ENCODE measurements at places on chromosomes 3 and 15.
A peak's percentile ranks its signal among the peaks of the same experiment; 100 is the strongest.

- DNase-seq: no peak
Measured at GRCh38 chr3:42988097-42988496, 9.0 kb downstream of the GASK1A start.

GRCh38 chr15:34737477-34737876 lies 17.3 kb downstream of the GJD2 start:
- DNase-seq: no peak

GRCh38 chr3:179811321-179812095 lies 158.7 kb downstream of the USP13 start:
- peak; percentile 45 for DNase-seq

GRCh38 chr3:136634821-136635220 lies 117.4 kb downstream of the STAG1 start:
- no peak for DNase-seq

DNA sequence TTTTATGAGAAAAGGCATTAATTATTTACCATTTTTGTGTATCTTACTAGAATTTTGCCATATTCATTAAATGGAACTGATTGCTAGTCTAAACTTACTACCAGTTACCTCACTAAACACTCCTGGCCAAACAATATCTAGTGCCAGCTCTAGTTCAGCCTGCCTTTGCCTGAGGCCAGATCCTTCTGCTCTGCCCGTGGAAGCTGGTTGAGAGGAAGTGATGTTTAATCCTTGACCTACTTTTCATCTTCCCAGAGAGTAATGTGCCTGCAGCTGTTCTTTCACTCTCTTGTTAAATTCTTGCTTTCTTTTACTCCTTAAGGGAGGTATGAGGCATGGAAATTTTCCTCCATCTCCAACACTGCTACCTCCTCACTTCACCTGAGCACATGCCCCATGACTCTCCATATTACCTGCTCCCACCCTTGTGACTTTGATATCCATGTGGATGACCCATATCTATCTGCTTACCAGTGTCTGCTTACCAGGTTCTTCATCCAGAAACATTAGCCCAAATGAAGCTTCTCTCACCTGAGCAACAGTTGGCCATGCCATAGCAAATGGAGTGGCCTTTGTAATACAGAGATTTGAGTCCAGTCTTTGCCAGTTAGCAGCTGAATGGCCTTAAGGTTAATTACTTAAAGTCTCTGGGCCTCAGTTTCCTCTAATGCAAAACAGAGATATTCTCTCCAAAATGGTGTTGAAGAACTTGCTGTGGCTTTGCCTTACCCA lies 53.4 kb downstream of the UBE2E1 start:
- DNase-seq: no peak

DNA sequence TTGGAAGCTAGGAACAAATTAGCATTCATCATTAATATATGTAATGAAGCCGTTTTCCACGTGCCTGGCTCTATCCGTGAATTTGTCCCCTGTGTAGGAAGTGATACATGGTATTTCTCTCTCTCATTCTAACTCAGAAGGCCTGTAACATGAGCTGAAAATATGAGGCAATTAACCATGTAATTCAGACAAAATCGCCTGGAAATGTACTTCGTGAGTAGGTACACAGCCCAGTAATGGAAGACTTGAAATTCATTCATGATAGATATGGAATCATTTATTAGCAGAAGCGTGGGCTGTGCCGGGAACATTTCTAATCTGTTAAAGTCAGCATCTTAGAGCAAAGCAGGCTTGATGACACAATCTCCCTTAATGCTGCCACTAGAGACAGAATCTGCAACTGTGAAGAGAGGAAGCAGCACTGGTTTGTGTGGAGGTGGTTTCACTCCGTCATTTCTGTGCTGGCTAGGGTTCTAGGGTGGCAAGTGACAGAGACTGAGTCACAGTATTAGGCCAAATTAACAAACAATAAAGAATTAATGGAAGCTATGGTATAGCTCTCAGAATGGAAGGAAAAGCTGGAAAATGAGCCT lies 225.0 kb upstream of the PROK2 start:
- no peak for DNase-seq

DNA sequence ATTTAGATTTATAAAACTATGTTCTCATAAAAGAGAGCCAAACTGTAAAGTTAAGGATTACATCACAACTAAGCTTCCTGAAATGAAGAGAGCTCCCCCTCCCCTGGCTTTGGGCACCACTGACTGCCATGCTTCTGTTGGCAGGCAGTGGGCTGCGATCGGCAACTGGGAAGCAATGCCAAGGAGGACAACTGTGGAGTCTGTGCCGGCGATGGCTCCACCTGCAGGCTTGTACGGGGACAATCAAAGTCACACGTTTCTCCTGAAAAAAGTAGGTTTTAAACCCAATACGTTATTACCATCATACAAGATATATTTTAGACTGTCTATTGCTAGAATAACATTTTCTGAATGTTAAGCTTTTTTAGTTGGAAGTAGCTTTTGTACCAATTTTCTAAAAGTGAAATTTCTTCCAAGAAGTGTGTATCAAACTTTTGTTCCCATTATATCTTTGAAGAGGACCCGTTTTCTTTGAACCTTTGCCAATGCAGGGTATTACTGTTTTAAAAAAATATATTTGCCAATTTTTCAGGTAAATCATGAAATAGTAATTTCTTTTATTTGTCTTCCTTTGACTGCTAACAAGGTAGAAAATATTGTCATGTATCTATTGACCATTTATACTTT lies 184.1 kb downstream of the ADAMTSL3 start:
- DNase-seq: no peak

DNA sequence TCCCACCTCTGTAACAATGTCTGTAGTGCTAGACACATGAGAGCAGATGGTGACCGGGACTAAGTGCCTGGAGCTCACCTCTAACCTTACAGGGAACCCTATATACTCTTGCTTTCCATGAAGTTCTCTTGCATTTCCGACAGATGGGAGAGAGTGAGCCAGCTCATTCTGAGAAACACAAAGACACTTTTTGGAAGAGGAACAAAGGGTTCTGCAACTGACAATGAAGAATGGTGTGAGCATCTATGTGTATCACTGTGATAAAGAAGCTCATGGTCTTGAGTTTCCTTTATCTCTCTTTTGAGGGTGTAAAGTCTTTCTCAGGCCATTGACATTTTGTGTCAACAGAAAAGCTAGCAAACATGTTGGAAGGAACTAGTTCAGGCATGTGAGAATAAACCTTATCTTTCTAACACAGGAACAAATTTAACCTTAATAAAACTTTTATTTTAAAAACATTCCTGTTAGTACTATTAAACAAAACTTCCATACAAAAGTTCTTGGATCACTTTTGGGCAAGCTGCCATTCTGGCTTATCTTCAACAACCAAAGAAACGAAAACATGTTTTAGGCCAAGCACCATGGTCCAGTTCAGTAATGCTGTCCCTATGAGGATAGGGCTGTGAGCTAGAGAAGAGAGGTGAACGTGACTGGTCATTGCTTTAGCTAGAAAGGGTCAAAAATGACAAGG lies 142.7 kb downstream of the THRB start:
- DNase-seq: peak; percentile 21

DNA sequence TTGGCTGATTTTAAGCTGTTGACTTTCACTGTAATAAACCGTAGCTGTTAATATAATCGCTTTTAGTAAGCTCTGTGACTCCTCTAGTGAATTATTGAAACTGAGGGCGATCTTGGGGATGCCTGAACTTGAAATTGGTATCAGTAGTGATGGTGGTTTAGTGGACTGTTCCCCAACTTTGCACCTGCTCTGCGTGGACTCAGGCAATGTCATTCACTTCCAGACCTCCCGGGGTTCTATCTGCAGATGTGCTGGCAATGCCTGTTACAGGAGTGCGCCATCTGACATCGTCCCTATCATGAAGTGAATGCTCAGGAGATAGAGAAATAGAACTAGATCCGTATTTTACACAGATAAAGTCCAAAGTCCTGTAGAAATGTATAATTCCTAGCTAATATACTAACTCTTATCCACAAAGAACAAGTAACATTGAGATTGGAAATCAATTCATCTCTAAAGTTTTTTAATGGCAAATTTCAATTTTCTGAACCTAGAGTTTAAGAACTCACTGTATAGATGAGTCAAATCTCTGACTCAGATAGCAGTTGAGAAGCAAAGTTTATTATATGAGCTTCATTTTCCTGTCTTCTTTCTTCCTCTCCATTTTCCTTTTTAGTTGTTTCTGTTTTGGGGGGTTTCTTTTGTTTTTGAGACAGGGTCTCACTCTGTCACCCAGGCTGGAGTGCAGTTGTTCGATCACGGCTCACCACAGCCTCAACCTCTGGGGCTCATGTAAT lies 51.8 kb downstream of the HEG1 start:
- no peak for DNase-seq

- no peak for DNase-seq
Measured at GRCh38 chr3:97940034-97940433, 32.2 kb downstream of the RIOX2 start.

DNA sequence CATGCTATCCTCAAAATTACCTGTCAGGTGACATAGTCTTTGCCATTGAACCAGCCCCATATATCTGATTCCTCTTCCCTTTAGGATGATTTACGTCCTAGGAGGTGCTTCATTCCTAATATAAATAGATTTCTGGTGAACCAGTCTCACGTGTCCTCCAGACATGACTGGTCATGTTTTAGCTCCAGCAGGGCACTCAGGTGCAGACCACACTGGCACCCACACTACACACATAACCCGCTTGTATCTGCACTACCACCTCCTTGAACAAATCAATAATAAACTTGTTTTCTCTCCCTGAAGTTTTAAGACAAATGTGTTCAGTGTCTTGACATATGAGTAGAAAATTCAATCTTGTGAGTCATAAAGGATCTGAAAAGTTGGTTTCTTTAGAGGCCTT lies 155.5 kb downstream of the GOLIM4 start:
- no peak for DNase-seq

DNA sequence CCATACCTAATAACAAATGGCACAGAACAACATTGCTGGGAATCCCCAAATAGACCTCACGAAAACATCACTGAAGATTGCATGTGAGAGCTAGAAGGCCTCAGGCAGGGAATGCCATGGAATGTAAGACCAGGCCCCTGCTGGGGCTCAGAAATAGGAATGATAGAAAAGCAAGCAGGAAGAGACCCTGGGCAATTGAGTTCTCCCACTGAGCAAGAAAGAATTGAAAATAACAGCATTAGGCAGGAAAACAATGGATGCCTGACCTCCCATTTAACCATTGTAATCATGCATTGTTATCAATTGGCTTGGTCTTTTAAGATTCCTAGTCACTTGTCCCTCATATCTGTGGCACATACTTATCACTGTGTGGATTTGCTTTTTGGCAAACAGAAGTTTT lies 581.6 kb downstream of the FHIT start:
- DNase-seq: no peak

GRCh38 chr15:58539548-58539947 lies 107.8 kb downstream of the LIPC start:
- no peak for DNase-seq

- no peak for DNase-seq
Measured at GRCh38 chr3:70994644-70995043, 588.9 kb downstream of the FOXP1 start.

DNA sequence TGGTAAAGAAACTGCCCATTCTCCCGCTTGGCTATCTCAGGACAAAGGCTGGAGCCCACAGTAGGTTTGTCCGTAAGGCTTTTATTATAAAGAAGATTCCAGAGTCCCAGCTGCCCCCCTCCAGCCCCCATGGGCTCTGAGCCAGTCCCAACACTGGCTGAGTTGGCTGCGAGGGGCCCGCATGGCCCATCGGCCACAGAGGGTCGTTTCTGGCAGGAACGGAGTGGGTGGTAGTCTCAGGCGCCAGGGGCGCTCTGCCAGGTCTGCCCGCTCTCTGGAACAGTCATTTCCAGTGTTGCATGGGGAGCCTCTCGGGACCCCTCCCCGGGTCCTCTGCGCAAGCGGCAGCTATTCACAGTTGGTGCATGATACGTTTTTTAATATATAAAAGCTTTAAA lies 12.2 kb downstream of the H1-8 start:
- DNase-seq: no peak

DNA sequence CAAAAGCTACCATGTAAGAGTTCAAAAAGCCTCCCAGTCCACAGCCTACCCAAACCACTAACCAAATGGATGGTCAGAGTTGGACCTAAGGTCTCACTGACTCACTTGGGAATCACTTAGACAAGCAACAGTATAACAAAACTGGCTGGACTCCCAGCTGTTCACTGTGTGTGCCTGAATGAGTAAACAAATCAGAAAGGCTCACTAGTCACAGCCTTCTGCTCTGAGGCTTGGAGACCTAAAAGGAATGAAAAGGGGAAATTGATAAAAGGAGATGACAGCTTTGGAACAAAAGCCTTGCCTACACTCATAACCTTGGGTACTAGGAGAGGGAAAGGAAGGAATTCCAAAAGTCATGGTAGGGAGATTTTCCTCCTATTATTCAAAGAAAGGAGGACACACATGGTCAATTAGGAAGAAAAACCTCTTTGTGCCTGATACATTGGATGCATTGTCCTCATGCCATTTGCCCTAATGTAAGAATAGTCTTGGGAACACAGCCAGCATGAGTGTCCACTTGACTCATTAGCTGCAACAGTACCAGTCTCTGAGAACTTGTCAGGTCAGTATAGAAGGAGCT lies 92.3 kb downstream of the FRMD5 start:
- peak; percentile 63 for DNase-seq

- no peak for DNase-seq
Measured at GRCh38 chr15:71451130-71451529, 335.9 kb downstream of the THSD4 start.

DNA sequence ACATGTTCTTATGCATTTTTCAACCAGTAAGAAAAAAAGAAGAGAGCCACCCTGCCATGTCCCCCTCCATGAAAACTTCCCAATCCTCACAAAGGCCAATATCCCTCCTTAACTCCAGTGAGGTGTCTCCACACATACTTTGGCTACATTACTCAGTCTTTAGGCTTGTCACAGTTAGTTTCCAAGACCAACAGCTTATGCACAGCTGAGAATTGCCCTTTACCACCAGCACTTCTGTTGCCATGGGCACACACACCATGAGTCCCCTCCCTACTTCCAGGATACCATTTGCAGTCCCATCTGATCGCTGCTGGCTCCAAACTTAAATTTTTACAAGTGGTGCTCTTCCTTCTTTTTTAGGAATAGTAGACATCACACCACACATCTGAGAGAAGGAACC lies 150.3 kb upstream of the STRIT1 start:
- DNase-seq: no peak

Measured in fibroblast of skin of left biceps (primary cell).